ENCODE measurements at places on chromosomes 5 and 9.

DNA sequence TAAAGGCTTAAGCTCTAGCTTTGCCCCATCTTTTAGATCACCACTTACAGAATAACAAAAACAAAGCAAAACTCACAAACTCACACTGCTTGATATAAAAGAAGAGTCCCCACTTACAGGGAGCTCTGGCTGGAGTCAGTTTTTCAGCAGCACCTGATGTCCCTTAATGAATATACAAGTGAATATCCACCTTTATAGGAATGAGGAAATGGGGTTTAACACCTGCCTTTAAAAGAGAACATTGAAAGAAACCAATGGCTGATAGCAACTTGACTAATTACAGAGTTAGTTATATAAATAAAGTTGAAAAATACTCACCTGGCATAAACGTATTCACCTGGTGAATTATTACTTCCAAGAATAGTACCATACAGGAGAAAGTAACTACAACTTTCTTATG is 20.7 kb upstream of the PURA start:
- no peak for DNase-seq

DNA sequence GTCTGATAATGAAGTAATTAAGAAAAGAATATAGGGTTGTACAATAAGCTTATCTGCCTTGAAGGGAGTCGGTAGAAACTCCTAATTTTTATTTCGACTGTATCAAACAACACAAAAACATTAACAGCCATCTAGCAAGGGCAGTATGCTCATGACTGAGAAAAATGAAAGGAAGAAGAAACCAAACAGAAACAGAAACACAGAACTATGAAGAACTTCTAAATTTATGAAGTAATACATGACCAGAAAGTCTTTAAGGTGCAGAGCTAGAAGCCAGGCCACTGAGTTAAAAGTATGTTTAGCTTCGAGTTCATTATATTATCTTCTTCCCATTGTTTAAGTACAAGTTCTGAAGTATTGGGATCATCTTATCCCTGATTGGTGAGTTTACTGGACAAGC is 367.3 kb upstream of the C9orf72 start:
- no peak for DNase-seq

DNA sequence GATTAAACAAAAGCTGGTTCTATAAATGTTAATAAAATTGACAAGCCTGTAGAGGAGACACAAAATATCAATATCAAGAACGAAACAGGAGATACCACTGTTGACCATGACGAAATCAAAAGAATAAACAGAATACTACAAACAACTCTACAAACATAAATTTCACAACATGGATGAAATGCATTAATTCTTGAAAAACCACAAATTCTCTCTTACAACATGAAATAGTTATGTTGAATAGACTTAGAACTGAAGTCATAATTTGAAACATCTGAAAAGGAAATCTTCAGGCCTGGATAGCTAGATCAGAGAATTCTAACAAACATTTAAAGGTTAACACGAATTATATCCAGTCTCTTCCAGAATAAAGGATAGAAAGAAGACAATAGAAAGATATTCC is 6.9 kb upstream of the SPATA31C1 start:
- DNase-seq: no peak

GRCh38 chr5:149957855-149958254 is 2.7 kb upstream of the SLC26A2 start:
- DNase-seq: peak; percentile 14

DNA sequence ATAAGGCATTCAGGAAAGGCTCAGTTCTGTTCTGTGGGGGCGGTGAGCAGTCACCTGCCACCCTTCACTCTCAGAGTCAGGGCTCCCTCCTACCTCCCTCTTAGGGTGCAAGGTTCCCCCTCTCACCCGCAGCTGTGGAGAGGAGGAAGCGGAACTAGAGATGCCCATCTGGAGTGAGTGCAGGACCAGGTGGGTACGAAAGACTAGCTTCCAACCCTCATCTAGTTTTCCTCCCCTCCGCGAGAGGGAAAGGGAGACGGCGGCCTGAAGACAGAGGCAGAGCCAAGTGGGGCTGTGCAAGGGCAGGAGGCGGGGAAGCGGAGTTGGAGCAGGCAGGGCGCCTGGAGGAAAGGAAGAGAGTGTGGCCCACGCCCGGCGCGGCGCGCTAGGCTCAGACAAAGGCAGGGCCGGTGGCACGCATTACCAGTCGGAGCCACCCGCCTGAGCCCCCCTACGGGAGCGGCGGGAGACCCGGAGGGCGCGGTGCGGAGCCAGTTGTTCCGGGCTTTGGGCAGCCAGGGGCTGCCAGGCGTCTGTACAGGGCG is 7.3 kb downstream of the PRR7 start:
- no peak for DNase-seq

DNA sequence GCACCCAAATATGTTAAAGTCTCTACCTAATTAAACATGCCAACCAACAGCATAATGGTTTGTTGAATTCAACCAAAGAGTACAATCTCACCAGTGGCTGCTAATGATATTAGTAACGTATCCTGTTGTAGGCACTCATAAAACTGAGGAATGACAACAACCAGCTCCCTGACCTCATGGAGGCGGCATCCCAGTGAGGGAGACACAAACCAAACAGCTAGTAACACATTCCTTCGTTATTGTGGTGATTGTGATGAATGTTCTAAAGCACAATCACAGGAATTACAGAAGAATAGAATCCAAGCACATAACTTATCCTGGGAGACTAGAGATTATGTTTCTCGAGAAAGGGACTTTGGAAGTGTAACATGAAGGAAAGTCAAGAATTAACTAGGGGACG is 224.6 kb downstream of the CTNND2 start:
- no peak for DNase-seq

GRCh38 chr5:2610986-2611385 is 140.5 kb downstream of the IRX2 start:
- DNase-seq: no peak

- DNase-seq: no peak
These were observed 19.5 kb downstream of the FAM163B start for GRCh38 chr9:133589454-133590227.

- DNase-seq: peak; percentile 68
These were observed 6.2 kb downstream of the FER start for GRCh38 chr5:108753877-108754276.

- no peak for DNase-seq
These were observed 30.2 kb downstream of the WDR36 start for GRCh38 chr5:111122398-111122797.

DNA sequence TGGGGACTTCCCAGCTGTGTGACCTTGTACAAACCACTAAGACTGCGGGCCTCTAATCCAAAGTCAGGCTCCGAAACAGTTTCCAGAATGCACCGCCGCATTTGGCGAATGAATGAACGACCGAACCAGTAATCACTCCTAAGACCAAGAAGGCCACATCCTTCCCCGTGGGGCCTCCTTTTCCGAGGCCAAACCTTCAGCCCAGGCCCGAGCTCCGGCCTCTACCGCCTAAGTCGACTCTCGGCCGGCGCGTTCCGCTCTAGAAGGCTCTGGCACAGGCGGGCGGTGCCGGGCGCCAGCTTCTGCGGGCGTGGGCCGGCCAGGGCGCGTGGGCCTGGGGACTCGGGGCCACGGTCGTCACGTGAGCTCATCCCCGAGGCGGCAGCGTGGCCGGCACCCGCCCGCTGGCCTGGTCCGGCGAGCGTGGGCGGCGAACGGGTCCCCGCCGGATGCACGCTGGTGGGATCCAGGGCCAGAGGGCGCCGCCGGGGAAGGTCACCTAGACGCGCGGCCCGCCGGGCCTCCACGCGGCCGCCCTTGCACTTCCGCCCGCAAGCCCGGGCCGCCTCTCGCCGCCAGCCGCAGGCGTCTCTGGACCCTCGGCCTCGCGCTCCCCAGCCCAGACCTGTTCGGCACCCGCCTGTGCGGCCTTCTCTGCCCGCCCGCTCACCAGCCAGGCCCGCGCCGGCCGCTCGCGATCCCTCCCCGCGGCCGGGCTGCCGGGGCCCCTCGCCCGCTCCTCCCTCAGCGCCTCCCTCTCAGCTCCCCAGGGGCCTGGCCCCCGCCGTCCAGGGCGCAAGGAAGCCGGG is 754 bp downstream of the VDAC1 start:
- no peak for DNase-seq

- no peak for DNase-seq
These were observed 10.4 kb upstream of the CRB2 start for GRCh38 chr9:123345567-123345955.

DNA sequence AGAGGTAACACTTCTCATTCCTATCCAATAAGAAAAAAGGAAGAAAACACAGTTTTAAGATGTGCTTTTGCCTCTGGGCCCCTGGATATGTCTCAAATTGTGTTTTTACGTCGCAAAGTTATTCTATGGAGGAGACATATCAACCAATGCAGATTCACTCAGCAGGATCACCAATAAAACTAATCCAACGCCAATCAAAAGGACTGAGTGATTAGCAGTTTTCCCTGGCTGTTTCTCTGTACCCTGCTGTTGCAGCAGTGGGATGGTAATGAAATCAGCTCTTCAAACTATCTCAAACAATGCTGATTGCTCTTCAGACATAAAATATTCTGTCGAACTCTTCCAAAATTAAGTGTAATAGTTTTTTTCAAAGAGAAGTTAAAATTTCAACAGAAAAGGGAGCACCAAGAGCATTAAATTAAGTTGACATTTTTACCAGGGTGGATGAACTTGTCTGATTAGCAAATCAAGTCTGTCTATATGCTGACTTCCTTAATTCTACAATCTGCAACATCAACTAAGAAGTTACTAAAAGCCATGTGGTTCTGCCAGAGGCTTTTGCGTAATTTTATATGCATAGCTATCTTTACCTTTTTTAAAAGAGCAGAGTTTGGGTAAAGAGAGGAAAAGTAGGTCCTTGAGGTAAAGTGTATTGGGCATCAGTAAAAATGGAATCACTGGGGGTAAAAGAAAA is 9.7 kb upstream of the HK3 start:
- DNase-seq: no peak

GRCh38 chr9:115285836-115286235 is 167.9 kb upstream of the TNC start:
- DNase-seq: no peak

GRCh38 chr9:72477930-72478518 is 43.4 kb upstream of the TMC1 start:
- peak; percentile 85 for DNase-seq

- DNase-seq: no peak
These were observed 18.4 kb downstream of the NKD2 start for GRCh38 chr5:1026700-1027621.

DNA sequence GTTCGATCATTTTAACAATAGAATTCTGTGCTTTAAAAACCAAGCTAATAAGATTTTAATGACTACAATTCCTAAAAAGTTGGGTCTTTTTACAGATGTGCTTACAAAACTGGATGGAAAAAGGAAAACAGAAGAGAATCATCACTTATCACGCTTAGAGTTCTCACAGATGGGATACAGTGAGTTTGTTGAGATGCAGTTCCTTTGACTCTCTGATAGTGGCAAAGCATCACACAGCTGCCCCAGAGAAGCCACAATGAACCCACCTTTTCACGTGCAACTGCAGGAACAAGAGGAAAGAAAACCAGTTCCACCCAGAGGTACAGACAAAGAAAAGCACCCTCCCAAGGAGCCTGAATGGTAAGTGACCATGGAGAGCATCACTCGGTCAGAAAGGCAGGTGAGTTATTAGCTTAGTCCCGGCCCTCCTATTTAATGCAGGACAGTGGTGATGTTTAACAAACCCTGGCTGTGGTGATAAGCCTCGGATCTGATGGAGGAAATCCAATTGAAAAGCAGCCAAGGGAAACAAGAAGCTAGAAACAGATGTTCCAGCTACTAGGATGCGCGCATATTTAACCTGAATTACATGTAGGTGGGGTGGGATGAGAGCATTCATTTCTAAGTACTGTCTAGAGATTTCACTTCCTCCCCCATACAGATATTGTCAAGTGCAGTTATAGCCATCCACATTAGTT is 167.7 kb downstream of the TARS1 start:
- peak; percentile 6 for DNase-seq

DNA sequence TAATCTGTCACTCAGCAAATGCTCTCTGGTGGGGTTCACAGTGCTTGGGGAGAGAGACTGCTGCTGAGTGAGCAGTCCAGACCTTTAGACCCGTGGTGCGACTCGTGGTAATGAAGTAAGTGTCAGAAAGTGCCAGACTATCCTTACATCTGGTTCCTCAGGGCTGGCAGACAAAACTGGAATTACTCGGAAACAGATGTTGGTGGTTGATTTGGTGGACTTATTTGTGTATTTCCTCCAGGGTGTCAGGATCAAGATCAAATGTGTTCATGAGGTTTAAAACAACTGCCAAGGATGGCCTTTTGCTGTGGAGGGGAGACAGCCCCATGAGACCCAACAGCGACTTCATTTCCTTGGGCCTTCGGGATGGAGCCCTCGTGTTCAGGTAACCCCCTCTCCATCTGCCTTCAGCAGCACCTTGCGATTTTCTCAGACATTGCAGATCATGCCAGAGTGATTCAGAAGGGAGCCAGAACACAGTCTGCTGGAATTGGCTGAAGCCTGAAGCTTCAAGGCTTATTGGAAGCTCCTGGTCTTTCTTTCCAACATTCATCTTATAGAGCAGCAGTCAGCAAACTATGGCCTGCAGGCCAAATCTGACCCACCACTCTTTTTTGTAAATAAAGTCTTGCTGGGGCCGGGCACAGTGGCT is 105.2 kb downstream of the LIFR start:
- DNase-seq: no peak

DNA sequence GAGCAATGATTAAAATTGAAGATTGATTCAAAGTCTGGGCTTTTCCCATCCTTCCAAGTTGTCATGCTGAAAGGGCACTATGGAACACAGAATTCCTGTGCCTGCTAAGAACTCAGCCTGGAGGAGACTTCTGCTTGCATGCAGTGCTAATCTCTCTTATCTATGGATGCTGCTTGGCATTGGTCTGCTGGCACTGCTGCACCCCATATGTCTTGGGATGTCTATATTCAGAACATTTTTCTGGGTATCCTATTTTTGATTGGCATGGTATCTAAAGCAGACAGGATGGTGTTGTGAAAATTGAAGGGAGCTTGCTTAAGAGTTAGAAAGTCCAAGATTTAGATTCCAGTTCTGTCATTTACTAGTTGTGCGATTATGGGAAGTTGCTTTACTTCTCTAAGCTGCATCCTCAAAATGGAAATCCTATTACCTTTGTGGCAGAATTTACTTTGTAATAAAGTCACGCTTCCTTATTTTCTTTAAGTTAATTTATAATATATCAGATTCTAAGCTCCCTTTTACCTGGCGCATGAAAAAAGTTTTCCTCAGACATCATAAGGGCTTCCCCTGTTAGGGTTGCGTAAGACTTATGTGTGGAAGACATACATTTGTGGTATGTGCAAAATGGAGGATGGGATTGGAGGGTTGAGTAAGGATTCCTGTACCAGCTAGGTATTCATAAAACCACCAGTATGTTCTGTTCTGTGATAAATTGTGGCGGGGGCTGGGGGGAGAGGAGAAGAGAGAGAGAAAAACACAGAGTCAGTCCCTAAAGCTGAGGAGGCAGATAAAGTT is 254.0 kb downstream of the DMAC1 start:
- no peak for DNase-seq

GRCh38 chr5:79845448-79846197 is 145.4 kb downstream of the MTX3 start:
- DNase-seq: peak; percentile 41

- DNase-seq: no peak
These were observed 159.8 kb upstream of the GLRA1 start for GRCh38 chr5:152084476-152084875.

DNA sequence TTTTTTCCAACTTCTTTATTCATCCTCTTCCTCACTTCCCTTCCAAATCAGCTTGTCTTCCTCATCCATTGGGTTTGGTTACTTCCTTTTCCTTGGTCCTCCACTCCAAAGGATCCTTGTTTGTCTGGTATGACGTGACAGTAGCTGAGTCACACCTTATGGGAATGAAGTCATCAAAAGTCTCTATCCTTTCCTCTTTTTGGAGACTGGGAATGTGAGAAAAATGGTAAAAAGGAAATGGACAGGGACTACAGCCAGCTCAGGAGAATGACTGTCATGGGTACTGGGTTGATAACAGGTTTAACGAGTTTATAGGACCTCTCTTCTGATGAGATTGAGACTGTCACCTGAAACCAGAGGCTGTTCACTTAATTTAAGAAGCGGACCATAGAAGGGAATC is 76.2 kb upstream of the MYO10 start:
- DNase-seq: peak; percentile 86

Measured in A172 (cell line).